ENCODE measurements at places on chromosomes 16 and 17.

- no peak for ATAC-seq
These were observed 492.6 kb downstream of the TOX3 start for GRCh38 chr16:52054326-52054725.

- peak; percentile 62 for ATAC-seq
These were observed 336 bp upstream of the BMERB1 start for GRCh38 chr16:15434079-15434424.

GRCh38 chr17:46950997-46951621 is 27.9 kb downstream of the RPRML start:
- ATAC-seq = peak; percentile 12

GRCh38 chr16:9443864-9444263 is 352.4 kb downstream of the HAPSTR1 start:
- no peak for ATAC-seq

DNA sequence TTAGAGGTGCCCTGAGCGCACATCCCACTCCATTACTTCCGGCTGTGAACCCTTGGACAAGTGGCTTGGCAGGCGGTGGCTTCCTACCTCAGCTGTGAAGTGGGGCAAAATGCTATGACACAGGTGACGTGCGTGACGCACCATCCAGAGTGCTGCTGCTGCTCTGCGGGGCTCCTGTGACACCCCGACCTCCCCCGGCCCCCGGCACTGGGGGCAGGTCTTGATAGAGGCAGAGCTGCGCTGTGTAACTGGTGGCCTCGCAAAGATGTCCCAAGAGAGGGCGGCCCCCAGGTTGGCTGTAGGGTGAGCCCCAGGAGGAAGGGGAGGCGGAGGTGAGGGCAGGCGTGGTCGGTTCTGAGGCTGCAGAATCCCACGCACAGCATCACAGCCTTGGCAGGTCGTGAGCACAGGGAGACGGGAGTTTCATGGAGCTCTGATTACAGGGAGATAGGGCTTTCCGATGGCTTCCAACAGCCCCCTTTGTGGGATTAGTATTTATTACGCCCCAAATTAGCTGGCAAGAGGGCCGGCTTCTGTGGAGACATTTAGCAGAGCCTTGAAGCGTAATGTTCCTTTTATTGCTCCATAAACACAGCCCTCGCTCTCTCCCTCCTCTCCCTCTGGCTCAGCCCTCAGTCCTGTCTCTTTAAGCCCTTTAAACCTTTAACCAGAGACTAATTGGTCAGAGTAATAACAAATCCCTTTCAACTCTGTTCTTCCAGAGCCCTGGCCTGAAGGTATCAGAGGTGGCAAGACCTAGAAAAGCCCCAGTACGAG is 328.1 kb downstream of the C16orf95 start:
- ATAC-seq = no peak

- ATAC-seq = no peak
These were observed 48.9 kb upstream of the DOC2B start for GRCh38 chr17:230395-230770.

DNA sequence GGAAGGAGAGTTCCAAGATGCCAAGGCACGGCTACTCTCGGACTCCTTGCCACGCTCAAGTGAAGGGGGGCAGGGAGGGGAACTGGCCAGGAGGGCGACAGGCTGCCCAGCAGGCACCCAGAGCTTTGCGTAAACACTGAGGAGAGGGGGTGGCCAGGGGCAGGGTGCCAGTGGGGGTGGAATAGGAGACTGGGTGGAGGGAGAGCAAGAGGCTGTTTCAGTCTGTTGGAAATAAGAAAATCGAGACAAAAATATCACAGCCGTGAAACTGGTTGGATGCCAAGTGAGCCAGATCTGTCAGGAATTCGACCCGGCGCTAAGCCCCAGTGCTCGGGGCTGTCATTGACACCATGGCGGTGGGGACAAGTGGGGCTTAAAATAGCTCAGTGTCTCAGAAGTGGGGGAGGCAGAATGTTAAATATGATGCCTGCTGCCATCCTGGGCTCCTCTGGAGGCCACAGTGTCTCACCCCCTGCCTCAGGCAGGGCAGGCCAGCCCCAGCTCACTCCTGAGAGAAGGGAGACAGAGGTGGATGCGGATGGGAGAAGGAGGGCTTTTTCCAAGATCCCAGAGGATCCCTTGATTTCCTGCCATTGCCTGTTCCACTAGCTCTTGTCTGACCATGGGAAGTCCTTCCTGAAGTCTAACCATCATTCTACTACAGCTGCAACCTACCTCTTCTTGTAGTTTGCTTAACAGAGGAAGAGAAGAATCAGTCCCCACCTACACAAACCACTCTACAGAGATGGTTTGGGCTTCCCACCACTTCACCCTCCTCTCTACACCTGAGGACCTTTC is 9.5 kb downstream of the PNMT start:
- ATAC-seq = no peak

- no peak for ATAC-seq
These were observed 19.6 kb upstream of the SREBF1 start for GRCh38 chr17:17856386-17856785.

GRCh38 chr17:56497132-56497531 is 96.4 kb upstream of the NOG start:
- ATAC-seq = no peak

DNA sequence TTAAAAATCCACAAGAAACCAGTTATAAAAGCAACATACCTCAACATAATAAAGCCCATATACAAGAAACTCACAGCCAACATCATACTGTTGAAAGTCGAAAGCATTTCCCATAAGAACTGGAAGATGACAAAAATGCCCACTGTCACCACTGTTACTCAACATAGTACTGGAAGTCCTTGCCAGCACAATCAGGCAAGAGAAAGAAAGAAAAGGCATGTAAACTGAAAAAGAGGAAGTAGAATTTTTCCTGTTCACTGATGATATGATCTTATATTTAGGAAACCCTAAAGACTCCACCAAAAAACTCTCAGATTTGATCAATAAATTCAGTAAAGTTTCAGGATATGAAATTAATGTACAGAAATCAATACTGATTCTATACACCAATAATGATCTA is 45.1 kb downstream of the AHSP start:
- ATAC-seq = no peak

- no peak for ATAC-seq
These were observed 24.8 kb downstream of the RANBP10 start for GRCh38 chr16:67781565-67781921.
